ENCODE measurements at places on chromosomes 13 and 19.
A peak's percentile ranks its signal among the peaks of the same experiment; 100 is the strongest.

GRCh38 chr13:42110410-42111155, 62.1 kb downstream of the DGKH start:
- peak; percentile 84 for DNase-seq

DNA sequence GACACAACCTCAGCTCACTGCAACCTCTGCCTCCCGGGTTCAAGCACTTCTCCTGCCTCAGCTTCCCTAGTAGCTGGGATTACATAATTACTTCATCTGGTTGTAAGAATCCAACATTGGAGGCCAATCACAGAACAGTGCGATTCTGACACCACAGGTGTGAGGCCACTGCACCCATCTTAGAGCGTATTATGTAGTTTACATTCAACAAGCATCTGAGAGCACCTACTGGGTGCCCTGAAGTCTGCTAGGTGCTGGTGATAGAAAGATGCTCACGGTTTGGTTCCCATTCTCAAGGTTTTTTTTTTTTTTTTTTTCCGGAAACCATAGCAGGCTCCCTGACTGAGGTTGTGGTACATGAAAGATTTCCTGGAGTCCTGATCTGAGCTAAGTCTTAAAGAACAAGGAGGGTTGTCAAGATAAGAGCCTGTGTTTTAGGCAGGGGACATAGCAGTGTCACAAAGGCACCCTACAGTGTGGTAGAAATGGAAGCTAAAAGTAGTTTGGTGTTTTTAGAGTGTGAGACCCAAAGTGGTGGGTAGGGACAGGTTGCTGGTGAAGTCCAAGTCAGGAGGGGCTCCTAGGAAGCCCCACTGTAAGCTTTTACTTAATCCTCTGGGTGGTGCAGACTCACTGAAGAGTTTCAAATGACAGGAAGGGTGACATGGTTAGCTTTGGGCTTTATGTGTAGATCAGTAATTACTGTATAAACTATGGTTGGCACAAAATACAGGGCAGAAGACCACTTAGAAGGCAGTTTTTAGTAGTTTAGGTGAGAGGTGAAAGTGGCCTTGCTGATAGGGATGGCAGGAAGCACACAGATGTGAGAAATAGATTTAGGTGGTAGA, 15.2 kb downstream of the SAE1 start:
- no peak for DNase-seq

DNA sequence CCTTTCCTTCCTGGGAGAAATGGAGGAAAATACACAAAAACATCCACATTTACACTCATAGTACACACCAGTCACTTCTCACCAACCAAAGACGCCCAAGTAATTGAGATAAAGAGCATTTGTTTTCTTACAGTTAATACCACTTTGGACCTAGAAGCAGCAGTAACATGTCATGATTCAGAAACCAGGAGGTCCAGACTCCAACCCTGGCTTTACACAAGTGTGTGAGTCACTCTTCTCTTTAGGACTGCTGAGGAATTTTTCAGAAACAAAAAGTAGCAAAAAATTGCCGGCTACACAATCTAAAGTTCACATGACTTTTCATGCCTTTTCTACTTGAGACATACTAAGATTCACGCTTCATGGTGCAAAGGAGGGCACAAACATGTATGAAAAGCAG, 42.1 kb downstream of the TUBGCP3 start:
- DNase-seq: peak; percentile 17

- DNase-seq: peak; percentile 67
These were observed 4.6 kb upstream of the SIGLEC10 start for GRCh38 chr19:51422053-51422448.

GRCh38 chr19:19319732-19320360, 463 bp downstream of the SUGP1 start:
- DNase-seq: no peak

DNA sequence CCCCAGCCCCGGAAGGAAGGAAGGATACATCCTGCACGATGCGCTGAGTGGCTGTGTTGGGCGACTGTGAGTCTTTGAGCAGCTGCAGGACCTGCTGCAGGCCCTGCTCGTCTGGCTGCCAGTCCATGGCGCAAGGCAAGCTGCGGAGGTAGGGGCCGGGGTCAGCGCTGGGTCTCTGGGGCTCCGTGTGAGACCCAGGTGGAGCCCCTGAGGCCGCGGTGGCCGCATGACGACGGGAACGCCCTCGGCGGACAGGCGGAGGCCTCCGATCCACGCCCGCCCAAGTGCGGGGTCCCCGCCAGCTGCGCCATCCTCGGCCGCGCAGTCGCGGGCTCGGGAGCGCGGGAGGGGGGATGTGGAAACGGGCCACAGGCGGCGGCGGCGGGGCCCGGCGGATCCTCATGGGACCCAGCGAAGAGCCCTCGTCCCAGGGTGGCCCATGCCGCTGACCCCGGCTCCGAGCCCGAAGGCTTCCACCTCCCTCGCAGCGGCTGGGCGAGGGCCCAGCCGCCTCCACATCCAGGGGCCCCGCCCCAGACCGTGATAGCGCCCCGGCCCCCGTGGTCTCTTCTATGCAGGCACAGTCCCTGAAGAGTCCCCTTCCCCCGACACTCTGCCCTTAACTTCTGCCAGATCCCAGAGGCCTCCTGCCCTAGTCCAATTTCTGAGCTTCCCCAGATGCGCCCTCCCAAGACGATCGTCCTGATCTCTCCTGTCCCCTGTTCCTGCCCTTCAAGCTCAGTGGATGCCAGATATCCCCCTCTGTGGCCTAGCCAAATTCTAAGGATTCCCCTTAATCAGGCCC, 2.7 kb downstream of the TNPO2 start:
- DNase-seq: no peak

GRCh38 chr19:18122860-18123795, 25.6 kb downstream of the MAST3 start:
- DNase-seq: no peak

GRCh38 chr13:43153436-43154090, 130.2 kb downstream of the DNAJC15 start:
- DNase-seq: no peak

GRCh38 chr19:49552749-49553148, 24.9 kb downstream of the RCN3 start:
- DNase-seq: no peak

DNA sequence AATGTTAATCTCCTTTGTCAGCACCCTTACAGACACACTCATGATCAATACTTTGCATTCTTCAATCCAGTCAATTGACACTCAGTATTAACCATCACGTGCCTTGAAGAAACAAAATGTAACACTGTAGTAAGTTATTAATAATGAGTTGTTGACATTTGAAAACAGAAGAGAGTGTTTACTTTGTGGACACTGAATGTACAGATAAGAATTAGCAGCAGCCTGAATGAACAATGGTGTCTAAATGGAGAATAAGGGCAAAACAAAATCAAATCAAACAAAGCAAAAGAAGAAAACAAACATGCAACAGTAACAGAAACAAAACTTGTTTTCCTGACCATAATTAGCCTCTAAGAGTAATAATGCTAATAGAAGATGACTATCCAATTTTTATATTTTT, 1191.1 kb upstream of the MIR17HG start:
- no peak for DNase-seq

GRCh38 chr13:54185785-54186184, 1157.2 kb downstream of the OLFM4 start:
- no peak for DNase-seq

- no peak for DNase-seq
These were observed 135.0 kb downstream of the KDM4B start for GRCh38 chr19:5103812-5104410.

DNA sequence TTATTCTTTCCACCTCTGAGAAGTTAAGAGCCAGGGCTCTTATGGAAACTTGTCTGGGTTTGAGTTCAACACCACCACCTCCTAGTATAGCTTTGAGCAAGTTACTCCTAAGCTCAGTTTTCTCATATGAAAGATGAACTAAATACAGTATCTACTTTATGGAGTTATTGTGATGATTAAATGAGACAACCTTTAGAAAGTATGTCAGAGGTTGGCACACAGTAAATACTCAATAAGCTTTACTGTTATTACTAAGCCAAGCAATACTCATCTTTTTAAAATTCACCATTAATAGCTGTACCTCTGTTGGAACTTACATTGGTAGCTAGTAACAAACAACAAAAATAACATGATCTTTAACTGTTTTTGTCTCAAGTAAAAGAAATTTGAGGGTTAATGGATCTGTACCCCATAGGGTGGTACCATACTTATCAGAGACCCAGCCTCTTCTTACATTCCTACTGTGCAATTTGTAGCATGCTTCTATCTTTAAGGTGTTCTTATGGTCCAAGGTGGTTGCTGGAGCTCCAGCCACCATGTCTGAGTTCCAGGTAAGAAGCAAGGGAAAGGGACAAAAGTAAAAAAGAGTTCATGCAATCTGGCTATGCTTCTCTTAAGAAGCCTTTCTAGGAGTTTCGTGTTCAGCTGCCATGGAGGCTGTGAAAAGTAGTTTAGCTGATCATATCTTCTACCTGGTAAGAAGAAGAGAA, 24.1 kb upstream of the NDFIP2 start:
- DNase-seq: no peak

- DNase-seq: no peak
These were observed 45.7 kb downstream of the NFIC start for GRCh38 chr19:3412066-3412465.

- no peak for DNase-seq
These were observed 10.6 kb downstream of the SCGB2B2 start for GRCh38 chr19:34666200-34666957.

GRCh38 chr19:17615889-17616685, 60.6 kb downstream of the COLGALT1 start:
- DNase-seq: no peak

DNA sequence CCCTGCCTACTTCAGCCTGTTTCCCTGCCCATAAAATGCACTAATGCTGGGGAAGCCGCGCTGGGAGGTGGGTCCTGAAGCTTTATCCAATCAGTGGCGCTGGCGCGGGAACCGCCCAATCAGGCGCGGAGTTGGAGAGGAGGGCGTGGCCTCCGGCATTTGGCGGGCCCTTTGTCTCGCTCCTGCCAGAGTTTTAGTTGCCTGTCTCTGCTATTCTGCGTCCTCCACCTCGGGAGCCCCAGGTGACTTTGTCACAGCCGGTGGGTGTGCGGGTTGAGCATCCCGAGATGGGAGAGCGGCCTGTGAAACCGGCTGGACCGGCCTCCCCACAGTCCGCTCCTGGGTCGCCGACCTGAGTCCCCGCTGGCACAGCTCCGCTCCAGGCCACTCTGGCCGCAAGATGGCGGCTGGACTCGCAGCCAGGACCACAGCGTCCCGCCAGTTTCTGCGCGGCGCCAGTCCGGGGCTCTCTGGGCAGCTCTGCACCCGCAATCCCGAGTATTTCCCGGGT, 30.7 kb upstream of the ZNF429 start:
- DNase-seq: no peak

- DNase-seq: no peak
These were observed 3.6 kb upstream of the KMT5C start for GRCh38 chr19:55336101-55336500.

DNA sequence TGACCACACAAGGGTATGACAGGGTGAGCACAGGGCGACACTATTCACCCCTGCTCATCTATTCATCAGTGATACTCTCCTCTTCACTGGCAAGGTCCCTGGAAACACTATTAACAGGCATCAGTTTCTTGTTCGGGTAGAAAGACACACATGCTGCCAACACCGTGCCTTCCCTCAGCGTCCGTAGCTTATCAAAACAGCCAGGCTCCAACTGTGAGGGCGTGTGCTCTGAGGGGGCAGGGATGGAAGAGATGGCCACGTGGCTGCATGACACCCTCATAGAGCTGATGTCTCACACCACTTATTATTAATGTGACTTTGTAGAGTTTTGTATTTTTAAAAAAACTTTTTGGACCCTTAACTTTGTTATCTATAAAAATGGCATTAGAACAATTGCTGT, 160.3 kb downstream of the ITGBL1 start:
- DNase-seq: no peak

DNA sequence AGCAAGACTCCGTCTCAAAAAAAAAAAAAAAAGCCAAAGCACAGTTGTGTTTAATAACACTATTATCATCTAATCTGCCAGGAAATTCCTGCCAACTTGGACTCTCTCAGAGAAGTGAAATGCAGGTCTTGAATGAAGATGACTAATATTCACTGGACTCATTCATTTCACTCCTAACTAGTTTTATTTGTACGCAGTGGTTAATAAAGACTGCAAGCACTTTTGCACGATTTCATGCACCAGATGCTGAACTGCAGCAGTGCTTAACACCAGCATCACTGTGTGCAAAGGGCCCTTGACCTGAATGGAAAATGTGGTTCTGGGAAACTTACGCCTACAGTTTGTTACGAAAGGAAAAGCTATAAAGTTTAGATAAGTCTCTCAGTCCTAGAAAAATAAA, 63.3 kb downstream of the DHRS12 start:
- peak; percentile 55 for DNase-seq

DNA sequence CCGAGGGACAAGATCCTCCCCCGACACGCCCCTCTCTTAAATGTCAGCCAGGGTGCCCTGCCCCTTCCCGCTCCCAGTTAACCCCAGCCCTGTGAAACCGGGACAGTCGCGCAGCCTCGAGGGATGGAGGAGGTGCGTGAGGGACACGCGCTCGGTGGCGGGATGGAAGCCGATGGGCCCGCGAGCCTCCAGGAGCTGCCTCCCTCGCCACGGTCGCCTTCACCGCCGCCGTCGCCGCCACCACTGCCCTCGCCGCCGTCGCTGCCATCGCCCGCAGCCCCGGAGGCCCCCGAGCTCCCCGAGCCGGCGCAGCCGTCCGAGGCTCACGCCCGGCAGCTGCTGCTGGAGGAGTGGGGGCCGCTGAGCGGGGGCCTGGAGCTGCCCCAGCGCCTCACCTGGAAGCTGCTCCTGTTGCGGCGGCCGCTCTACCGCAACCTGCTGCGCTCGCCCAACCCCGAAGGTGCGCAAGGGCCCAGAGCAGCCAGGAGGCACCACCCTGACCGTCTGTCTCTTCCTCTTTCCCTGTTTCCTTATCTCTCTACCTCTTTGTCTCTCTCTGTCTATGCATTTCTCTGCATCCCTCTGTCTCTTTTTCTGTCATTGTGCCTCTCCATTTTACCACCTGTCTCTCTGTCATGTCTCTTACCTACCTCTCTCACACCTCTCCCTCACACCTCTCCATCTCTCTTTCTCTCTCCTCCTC, at the start of gene NCCRP1:
NCCRP1 (plus strand) TSS at position 105 of the 703 bp plus-strand sequence; CDS start at position 124, 19 bp downstream.
- no peak for DNase-seq

GRCh38 chr13:52738719-52739467, 727 bp downstream of the CNMD start:
- DNase-seq: peak; percentile 15

DNA sequence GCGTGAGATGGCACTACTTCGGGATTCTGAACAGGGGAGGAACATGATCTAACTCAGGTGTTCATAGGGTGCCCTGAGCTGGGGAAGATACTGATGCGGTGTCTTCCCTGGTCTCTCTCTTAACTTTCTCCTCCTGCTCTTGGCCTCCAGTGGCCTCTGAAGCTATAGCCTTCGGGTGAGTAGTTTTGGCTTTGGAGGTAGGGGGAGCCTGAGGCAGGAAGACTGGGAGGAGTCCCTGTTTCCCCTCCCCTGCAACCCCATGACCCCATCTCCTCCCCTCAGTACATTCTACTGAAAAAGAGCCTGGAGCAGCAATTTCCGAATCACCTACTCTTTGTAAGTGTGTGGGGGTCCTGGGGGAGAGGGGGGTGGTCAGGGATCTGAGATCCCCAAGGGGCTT, 3.5 kb downstream of the SELENOV start:
- DNase-seq: no peak
